Kidney tubule cell (primary cell): ENCODE measurements at places on chromosomes 3 and 15.

DNA sequence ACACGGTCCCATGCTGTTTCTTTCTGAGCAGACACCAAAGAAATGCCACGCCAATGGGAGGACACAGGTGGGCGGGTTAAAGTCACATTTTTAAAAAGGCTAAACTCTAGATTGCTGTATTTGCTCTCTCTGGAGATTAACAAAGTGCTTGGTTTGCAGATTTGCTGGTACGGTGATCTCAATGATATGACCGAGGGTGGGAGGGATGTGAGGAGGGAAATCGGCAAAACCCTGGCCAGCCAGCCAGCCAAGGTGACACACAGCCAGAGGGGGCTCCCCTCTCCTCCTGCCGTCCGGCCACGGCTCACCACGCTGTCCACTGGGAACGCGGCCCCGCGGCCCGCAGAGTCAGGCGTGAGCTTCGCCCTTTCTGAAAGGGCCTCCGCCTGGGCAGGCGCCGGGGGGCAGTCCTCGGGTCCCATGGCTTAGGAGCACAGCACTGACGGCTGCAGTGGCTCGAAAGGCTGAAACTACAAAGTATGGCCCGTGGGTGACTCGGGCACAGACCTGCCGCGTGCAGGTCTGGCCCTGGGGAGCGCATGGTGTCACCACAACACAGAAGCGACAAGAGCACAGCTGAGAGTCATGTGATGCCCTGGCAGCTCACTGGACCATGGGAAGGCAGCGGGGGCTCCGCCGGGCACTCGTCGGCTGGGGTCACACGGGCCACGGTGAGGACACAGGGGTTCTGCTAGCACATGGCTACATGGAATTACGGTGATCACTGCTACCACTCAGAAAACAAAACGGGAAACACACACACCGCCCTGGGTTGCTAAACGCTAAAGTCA lies 57.8 kb upstream of the RPL32 start:
- no peak for DNase-seq

DNA sequence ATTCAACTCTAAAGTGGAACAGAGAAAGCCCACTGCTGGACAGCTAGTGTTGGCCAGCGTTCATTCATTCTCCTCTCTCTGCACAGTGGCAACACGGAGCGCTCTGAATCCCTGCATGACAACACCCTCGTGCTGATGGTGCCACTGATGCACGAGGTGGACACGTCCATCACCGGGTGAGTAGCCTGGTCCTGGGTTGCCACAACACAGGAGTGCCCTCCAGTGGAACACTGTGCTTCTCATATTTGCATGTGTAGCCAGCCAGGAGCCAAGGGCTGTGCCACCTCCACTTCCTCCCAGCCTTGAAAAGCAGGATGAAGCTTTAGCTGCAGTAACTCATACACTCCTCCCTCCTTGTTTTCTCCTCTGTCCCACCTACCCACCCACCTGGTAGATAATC lies 120.0 kb upstream of the CTDSPL start:
- peak; percentile 55 for DNase-seq

GRCh38 chr3:127081001-127081720 lies 98.2 kb downstream of the PLXNA1 start:
- no peak for DNase-seq

- DNase-seq = peak; percentile 86
These were observed 3.4 kb downstream of the IL20RB start for GRCh38 chr3:136960838-136961836.

DNA sequence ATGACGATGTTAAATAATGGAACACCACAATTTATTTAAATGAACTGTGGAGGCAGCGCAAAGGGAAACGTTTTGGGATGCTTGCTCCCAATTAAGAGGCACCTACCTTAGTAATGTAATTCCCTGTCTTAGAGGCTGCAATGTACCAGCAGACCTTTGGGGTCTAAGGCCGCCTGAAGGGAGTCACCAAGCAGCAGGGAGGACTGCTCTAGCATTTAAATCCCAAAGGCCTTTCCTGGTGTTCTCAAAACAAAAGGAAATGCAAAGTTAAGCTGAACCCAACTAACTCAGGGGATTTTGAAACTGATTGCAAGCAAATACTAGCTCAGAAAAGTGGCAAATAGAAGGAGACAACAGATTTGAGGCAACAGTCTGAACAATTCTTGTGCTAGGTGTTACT lies 510.8 kb downstream of the GABRG3 start:
- DNase-seq = no peak

DNA sequence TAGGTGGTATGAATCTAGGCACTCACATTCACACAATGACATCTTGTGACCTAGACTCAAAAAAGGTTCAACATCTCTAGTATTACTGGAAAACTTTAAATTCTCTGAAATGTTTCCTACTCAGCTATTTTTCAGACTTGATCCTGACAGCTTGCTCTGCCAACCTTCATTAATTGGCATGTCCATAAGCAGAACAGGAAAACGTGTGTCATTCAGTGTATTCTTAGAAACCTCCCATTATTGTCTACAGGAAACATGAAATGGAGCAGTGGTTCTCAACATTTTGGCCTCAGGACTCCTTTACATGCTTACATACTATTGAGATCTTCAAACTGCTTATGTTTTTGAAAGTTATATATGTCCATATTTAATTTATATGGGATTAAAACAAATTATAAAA lies 363.2 kb downstream of the NAALADL2 start:
- DNase-seq = no peak

GRCh38 chr3:156978481-156978961 lies 152.4 kb downstream of the LEKR1 start:
- DNase-seq = peak; percentile 25

DNA sequence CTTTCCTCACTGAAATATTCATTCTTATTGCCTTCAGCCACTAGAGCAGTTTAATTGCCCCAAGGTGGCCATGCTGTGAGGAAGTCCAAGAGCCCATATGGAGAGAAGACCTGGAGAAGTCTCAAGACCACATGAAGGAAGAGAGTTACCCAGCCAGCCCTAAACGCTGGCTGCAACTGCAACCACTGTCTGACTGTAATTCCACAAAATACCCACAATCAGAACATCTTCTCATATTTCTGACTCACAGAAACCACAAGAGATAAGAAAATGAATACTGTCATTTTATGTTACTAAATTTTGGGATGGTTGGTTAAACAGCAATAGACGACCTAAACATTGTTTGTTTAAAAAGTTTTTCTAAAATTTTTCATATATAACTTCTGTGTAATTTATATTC lies 14.7 kb upstream of the SST start:
- peak; percentile 11 for DNase-seq

GRCh38 chr3:39590806-39591205 lies 123.3 kb downstream of the MOBP start:
- DNase-seq = no peak

DNA sequence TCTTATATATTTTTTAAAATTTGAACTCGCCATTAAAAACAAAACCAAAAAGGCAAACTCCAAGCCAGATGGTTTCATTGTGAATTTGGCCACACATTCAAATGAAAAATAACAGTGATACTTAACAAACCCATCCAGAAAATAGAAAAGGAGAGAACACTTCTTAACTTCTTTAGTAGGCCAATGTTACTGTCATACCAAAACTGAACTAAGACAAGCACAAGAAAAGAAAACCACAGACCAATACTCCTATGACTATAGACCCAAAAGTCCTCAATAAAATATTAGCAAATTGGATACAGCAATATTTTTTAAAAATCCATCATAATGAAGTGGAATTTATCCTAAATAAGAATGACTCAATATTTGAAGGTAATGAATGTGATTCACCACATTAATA lies 73.5 kb upstream of the ALDH1A3 start:
- no peak for DNase-seq

- no peak for DNase-seq
These were observed 25.3 kb upstream of the ANKRD28 start for GRCh38 chr3:15823092-15823491.

DNA sequence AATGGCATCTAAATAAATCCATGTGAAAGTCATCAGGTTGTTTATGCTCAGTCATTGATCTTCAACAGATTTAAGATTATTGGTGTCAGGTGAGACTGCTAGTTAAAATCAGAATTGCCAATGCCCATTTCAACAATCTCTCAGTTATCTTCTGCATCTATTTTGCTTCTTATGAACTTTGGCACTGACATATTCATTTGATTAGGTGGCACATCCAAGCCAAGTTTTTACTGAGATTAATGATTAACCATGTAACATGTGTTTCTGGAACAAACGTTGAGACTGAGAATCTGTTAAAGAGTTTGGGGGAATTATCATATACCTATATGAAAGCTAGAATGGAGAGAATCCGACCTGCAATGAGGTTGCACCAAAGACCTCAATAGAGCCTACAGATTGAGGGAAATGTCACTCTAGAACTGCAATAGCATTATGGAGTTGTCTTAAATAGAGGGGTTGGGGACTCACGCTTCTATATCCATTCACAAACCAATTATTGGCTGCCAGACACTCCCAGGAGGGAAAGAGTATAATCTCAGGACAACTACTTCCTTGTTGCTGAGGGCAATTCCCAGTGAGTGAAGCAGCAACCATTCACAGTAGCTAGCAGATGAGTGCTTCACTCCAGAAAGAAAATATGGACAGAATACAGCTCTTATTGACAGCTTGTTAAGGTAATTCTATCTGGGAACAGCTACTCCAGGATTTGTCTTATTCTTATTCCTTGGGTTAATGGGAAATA lies 891.3 kb downstream of the SQOR start:
- DNase-seq = no peak

DNA sequence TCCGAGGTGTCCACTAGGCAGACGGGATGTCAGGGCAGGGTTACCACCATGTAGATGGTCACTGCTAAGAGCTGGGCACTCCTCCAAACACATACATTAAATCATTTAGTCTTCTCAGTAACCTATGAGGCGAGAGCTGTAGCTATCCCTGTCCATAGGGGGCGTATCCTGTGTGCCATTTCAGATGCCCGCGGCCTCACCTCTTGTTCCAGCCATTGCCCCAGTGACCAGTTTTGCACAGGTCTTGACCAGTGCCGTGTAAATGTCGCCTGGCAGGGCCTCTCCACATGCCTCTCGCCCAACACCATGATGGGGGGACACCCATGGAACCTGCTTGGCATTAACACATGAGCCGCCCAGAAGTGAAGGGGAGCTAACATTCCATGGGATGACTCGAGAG lies 20.8 kb upstream of the SRP14 start:
- no peak for DNase-seq

GRCh38 chr3:127475391-127475790 lies 115.1 kb downstream of the TPRA1 start:
- no peak for DNase-seq

DNA sequence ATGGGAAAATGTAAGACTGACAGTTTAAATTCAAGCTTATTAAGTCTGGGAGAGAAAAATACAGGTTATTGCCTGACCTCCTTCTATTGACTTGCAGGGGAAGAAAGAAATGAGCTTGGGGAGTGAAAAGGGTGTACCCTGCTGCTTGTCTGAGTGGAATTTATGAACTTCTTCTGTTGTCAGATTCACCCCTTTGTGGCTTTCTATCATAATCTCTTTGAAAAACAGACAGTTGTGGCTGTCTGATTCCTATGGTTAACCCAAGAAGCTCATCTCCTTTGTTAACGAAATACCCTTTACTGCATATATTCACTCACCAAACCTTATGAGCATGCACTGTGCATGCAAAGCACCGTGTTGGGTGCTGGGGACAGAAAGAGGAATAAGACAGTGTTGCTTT lies 22.5 kb downstream of the GPD1L start:
- no peak for DNase-seq

- DNase-seq = peak; percentile 40
These were observed 47.0 kb upstream of the FSTL1 start for GRCh38 chr3:120497818-120498217.

DNA sequence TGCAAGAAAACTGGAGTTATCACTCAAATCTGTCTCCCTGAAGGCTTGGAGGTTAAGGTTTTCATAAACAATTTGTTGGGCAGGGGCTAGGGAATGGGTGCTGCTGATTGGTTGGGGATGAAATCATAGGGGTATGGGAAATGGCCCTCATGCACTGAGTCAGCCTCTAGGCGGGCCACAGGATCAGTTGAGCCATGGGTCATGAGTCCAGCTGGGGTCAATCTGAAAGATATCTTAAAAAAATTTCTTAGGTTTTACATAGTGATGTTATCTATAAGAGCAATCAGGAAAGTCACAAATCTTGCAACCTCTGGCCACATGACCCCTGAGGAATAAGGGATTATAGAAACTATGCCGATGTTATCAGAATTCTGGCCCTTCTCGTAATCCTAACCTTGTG lies 491.7 kb downstream of the ZIC1 start:
- DNase-seq = no peak

- DNase-seq = no peak
These were observed 33.9 kb upstream of the CHRM5 start for GRCh38 chr15:33934396-33934795.
